ENCODE measurements at places on chromosomes 7 and 10.

GRCh38 chr7:8125680-8126444 is 136.1 kb downstream of the ICA1 start:
- DNase-seq = no peak

DNA sequence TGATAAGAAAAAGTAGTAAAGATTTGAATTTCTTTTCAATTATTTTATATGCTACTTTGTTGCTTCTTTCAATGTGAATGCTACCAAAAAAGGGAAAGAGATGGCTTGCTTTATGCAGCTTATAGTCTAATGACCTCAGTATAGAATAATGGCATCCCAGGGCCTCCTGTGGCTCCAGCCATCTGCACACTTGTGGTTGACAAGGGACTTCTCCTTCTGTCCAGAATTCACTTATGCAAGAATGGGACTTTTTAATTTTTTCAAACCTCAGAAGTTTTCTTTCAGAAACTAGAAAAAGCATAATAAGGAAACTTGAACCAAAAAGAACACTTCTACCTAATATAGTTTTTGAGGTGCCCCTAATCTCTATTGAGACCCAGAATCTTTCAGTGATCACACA is 310.9 kb downstream of the CTNNA3 start:
- no peak for DNase-seq

GRCh38 chr10:87684001-87684638 is 24.4 kb downstream of the PAPSS2 start:
- DNase-seq = no peak

- no peak for DNase-seq
These were observed 57.7 kb downstream of the NXPH1 start for GRCh38 chr7:8491106-8491505.

GRCh38 chr7:25672496-25672895 is 444.2 kb upstream of the NPVF start:
- DNase-seq = no peak

DNA sequence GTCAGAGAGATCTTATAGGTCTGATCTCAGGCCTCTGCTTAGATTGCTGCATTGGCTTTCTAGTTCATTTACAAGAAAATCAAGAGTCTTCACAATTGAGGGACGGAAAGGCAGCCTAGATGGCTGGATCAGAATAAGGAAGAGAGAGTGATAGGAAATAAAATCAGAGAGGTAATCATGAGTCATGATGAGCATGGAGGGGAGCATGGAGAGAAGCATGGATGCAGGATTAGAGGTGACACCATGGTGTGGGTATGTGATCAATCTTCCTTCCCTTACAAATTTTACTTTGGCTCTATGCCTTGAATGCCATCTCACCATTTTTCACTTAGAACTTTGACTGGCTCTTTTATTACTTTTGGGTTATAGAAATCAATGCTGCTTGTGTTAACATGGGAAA is 1.4 kb downstream of the BCCIP start:
- peak; percentile 63 for DNase-seq

DNA sequence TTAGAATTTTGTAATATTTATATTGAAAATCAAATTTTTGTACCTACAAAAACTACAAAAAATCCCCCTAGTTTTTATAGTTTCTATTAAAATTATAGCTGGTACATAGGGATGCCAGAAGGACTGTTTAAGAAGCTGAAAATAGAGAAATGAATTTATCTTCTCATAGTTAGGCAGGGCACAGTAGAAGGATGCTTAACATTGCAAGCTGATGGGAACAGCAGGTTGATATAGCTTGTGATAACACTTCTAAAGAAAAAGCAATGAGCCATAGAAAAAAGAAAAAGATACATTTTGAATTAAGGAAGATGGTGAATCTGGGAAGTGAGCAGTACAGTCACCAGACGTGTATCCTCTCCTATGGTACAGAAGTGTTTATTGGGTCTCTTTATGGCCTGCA is 32.0 kb downstream of the PTEN start:
- no peak for DNase-seq

- no peak for DNase-seq
These were observed 78.7 kb downstream of the PRLHR start for GRCh38 chr10:118516716-118517115.

- DNase-seq = peak; percentile 47
These were observed 110.8 kb downstream of the MYL10 start for GRCh38 chr7:101518336-101518735.

DNA sequence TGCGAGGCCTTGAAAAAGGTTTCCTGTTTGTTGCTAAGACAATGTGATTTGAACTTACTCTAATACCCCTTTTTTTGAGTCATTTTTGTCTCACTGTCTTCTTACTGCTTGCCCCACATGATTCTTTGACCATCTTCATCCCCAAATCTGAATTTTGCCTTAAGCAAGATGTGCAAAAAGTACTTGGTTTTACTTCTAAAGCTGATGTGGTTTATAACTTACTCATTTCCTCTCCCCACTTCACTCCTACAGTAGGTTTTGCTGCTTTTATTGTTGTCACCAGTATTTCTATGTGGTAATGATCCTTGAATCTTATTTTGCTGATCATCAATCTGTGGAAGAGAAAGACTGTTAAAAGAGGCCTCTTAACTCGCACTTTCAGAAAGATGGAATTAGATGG is 396.4 kb downstream of the SDK1 start:
- DNase-seq = no peak

GRCh38 chr7:45400680-45401079 is 173.5 kb upstream of the ADCY1 start:
- no peak for DNase-seq

DNA sequence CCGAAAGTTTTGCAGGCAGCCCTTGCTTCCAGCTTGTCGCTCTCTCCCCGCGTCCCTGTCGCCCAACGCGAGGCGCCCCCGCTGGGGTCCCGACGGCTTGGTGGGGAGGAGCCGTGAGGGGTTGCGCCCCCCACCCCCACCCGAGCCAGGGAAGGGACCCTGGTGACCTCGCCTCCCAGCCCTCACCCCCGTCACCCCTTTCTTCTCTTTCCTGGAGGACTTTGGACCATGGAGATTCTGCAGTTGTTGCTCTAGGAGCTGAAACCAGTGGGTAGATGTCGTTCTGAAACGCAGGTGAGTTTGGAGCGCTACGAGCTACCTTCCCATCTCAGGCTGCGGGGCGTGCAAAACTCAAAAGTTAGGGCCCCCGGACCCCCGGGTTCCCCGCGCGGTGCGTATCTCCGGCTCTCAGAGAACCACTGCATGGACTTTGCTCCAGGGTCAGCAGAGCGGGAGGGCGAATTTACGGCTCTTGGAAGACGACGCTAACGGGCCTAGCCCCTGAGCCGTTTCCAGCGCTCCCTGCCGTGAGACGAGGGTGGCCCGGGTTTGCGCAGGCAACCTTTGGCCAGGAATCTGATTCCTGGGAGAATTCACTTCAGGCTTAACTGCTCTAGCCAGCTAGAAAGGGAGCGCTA is 684 bp upstream of the ATXN7L1 start:
- peak; percentile 55 for DNase-seq

DNA sequence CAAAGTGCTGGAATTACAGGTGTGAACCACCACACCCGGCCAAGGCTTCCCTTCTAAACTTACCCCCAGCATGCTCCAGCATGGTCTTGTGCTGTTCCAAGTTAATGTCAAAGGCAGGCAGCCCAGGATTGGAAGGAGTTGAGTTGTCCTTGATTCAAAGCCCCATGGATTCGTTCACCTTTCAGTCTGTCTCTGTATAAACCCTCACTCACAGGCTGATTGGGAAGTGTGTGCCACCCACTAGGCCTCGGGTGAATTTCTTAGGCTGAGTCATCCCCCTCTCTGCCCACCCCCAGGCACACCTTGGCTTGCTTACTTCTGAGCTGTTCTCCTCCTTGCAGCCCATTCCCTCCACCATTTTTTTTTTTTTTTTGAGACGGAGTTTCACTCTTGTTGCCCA is 13.3 kb upstream of the PRDX3 start:
- DNase-seq = no peak

DNA sequence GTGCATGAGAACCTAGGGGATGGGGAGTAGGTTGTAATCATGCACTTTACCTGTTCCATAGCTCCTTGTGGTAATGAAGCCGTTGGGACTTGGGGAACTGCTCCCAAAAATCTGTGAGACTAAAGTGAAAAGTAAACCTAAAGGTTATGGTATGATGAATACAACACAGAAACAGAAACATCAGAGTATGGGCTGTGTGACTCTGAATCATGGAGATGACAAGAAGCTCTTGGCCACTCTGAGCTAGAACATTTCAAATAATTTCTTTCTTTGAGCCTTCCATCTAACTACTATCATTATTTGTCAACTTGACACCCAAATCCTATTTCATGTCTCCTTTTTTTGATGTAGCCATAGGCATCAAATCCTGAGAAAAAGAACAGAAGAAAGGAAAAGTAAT is 2.9 kb downstream of the CLEC5A start:
- no peak for DNase-seq

GRCh38 chr10:96334616-96335526 is 23.9 kb downstream of the OPALIN start:
- DNase-seq = peak; percentile 42

GRCh38 chr10:91603931-91604331 is 28.9 kb downstream of the PPP1R3C start:
- DNase-seq = no peak

GRCh38 chr10:1715821-1716220 is 21.5 kb downstream of the ADARB2 start:
- DNase-seq = no peak

- DNase-seq = no peak
These were observed 787 bp upstream of the PLEKHA1 start for GRCh38 chr10:122373721-122374120.

GRCh38 chr7:25908154-25908949 is 243.6 kb upstream of the NFE2L3 start:
- no peak for DNase-seq

DNA sequence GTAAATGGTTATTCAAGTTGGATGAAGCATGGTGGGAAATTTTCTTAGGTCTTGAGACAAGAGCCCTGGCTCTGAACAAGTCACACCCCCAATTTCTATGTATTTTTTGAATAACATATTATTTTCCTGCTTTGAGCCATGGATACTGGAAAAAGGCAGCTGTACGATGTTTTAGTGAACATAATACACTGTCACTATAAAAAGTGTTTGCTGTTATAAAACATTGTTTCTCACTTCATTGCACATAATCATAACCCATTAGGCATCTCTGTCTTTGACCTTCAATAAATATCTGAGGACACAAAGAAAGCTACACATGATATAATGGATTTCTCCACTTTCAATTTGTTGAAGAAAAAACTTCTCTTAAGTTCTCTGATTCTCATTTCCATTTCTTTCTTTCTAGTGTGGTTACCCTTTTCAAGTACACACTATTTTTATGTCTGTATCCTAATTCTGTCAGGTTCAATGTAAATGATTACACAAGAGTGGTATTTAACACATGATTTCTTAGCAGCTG is 283.9 kb upstream of the SP8 start:
- no peak for DNase-seq

DNA sequence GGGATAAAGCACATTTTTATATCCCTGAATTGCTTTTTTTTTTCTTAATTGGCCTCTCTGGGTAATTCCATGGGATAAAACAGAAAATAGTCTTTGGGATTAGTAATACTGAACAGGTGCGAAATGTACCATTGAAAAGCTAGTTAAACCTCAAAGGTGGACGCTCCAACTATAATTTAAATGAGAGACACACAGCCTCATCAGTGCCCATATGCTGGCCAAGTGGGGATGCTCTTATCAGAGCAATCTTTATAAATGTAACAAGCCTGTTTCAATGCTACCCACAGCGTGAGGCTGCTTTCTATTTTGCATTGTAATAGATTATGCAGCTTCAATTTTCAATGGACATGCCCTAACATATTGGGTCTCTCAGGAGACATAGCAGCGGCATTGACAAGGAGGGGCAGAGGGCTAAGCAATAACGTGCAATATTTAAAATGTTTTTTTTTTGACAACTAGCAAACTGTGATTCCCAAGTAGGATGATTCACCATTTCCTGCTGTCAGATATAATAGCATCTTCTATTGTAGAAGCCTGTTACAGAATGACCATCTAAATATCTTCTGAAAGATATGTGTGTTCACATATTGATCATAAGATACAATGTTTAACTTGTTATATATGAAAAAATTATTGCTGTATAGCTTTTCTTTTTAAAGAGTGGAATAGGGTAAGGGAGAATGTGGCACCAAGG is 91.3 kb upstream of the BET1 start:
- DNase-seq = no peak

DNA sequence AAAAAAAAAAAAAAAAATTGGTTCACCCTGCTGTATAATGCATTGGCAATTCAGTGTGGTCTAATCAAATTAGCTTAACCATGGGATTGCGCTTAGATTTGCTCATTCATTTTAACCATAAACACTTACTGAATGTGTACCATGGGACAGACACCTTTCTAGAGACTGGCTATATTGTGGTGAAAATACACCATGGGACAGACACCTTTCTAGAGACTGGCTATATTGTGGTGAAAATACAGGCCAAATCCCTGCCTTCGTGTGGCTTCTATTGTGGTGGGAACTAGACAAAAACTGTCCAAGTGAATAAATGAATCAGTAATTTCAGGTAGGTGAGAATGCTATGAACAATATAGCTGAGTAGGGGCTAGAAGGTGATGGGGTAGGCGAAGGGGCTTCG is 10.2 kb upstream of the REPIN1 start:
- DNase-seq = no peak

DNA sequence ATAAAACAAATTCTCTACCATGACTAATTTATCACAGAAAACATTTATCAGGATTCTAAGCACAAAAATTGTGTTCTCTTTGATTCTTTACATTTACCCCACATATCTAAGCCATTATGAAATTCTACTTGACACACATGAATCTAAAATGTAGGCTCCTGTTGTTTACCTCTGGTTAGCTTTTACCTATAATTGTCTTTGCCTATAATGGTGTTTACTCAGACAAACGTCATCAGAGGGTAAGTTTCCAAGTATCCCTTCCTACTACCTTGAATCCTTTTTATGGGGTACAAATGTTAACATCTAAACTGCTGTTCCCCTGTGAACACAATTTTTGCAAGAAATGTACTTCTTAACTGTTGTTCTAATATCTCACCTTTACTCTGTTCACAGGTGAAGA is 63.5 kb downstream of the MINDY3 start:
- DNase-seq = no peak

GRCh38 chr10:77686096-77686495 is 48.5 kb upstream of the KCNMA1 start:
- no peak for DNase-seq

DNA sequence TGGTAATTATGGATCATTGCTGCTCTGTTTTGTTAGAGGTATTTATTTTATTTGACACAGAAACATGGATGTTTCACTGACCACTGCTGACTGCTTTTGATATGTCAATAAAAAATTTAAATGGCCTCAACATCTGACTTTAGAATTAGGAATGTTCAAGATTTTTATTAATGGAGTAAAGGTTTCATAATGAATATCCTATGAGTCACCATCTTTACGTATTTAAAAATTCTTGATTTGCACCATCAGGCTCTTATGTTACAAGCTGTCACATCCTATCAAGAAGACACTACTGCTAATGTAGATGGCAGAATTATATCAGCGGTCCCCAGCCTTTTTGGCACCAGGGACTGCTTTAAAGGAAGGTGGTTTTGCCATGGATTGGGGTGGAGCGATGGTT is 578.7 kb upstream of the NRP1 start:
- DNase-seq = peak; percentile 51

- DNase-seq = no peak
These were observed 4.9 kb upstream of the BMPR1A start for GRCh38 chr10:86751477-86751876.

- DNase-seq = peak; percentile 56
These were observed 99.7 kb downstream of the PLCE1 start for GRCh38 chr10:94093286-94093905.

Measured in fibroblast of mammary gland (primary cell).